Left ventricle myocardium inferior (tissue), 1 donor: ENCODE measurements at places on chromosomes 12 and 14.

- no peak for DNase-seq
These were observed 13.1 kb downstream of the KRT5 start for GRCh38 chr12:52506858-52507715.

DNA sequence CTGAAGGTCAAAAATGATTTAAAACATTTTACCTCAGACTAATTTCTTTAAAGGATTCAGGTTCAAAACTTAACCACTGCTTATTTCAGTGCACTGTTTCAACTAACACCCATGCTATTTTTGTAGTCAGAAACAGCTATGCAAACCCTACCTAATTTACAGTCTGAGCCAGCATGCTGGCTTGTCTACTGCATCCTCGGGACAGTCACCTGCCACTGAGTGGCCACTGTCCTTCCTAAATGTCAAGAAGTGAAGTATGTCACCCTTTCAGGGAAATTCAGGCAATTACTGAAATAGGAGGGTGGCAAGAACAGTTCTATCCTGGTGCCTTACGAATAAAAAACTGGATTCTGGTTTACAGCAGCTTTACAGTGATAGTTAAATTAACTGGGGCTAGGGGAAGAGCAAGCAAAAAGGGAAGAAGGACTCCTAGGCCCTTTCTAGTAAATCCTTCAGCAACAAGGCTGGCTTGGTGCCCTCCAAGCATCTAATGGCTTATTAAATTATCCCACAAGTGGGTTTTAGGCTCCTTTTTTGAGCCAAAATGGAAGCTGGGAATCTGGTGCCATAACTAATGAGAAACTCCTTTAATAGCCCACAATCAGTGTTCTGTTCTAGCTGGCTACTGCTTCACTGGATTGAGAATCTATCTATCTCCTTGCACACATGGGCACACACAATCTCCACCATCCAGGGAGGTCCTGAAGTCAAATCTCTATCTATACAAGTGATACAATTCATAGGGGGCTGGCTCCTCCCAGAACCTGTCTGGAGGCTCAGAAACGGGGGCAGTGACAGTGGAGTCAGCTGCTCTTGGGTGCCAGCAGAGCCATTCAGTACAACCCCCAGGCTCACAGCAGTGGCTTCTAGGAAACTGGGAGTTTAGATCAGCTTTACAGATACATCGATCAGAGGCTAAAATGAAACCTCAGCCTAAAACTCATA is 43.4 kb downstream of the SH2B3 start:
- no peak for DNase-seq

GRCh38 chr12:13203034-13203922 is 6.8 kb downstream of the EMP1 start:
- peak; percentile 62 for DNase-seq

DNA sequence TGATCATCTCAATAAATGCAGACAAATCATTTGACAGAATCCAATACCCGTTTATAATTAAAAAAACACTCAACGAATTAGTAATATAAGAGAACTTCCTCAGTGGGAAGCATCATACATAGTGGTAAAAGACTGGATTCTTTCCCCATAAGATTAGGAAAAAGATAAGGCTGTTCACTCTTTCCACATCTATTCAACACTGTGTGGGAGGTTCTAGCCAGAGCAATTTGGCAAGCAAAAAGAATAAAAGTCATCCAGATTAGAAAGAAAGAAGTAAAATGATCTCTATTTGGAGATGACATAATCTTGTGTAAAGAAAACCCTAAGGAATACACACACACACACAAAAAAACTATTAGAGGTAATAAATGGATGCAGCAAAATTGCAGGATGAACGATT is 38.4 kb downstream of the YEATS4 start:
- no peak for DNase-seq

GRCh38 chr14:69985463-69985862 is 106.2 kb downstream of the SMOC1 start:
- no peak for DNase-seq

- peak; percentile 49 for DNase-seq
These were observed 25.0 kb upstream of the HSPB8 start for GRCh38 chr12:119153477-119154434.

GRCh38 chr12:52925717-52926595 is 21.1 kb upstream of the KRT8 start:
- DNase-seq: no peak

- no peak for DNase-seq
These were observed 4.1 kb upstream of the DAO start for GRCh38 chr12:108875682-108876361.

DNA sequence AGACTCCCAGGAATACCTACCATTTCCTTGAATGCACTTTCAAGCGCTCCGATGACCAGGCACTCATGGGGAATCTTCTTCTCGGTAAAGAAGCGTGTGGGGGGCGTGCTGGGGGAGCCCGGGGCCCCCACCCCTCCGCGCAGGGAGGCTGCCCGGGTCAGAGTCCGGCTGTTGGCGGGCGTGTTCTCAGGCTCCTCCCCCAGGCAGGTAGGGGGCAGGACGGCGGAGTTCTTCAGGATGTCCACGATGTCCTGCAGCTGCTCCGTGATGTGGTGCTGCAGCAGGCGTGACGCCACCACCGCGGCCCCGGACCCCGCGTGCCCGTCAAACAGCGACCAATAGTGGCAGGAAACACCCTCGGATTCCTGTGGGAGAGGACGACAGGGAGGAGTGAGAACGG is 133.2 kb downstream of the PPM1H start:
- no peak for DNase-seq

- DNase-seq: peak; percentile 55
These were observed 597 bp downstream of the MLF2 start for GRCh38 chr12:6752167-6752920.

GRCh38 chr14:99229654-99230207 is 42.3 kb downstream of the BCL11B start:
- DNase-seq: no peak

DNA sequence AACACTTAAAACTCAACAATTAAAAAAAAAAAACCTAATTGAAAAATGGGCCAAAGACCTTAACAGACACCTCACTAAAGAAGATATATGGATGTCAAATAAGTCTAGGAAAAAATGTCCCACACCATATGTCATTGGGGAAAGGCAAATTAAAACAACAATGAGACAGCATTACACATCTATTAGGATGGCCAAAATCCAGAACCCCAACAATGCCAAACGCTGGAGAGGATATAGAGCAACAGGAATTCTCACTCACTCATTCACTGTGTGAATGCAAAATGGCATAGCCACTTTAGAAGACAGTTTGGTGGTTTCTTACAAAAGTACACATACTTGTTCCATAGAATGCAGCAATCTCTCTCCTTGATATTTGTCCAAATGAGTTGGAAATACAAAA is 173.7 kb downstream of the SLC25A21 start:
- DNase-seq: no peak

DNA sequence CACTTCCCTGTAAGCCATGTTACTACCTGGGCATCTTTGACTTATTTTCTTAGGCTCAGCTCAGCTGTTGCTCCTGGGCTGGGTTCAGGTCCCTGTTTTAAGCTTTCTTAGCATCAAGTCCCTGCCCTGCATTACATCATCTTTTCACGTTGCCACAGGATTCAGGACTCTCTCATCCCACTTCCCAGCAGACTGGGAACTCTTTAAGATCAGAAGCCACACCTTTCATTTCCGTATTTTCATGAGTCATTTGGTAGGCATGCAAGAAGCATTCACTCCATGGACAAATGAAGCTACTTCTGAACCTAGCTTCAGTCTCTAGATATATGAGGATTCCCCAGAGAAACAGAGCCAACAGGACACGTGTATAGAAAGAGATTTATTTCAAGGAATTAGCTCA is 726.8 kb downstream of the VRK1 start:
- DNase-seq: no peak

GRCh38 chr14:32397861-32398640 is 69.0 kb downstream of the AKAP6 start:
- no peak for DNase-seq

GRCh38 chr12:9669534-9669933 is at the start of gene CLEC2D:
CLEC2D (plus strand) TSS chr12:9669713; CDS start chr12:9669735, 22 bp downstream.
- DNase-seq: no peak

DNA sequence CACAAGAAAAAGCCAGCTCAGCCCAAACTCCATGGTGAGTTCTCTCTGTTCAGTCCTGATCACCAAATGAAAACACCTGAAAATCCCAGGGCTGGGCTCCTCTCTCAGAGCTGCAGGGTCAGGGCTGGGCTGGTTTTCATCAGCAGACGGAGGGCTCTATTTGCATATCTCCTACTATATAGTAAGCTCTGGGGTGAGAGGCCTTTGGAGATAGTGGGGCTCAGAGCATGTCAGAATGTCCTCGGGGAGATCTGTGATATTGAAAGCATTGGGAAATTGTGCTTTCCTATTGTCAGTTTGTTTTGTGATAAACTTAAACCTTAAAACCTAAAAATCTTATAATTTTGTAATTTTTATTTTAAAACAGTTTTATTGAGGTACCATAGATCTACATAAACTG is 742.6 kb downstream of the TMEM121 start:
- no peak for DNase-seq

GRCh38 chr12:102478405-102479098 is 1.8 kb downstream of the IGF1 start:
- no peak for DNase-seq

GRCh38 chr12:17918013-17918412 is 172.0 kb downstream of the RERGL start:
- DNase-seq: no peak

- no peak for DNase-seq
These were observed 43.0 kb downstream of the PDE3A start for GRCh38 chr12:20411345-20411744.

GRCh38 chr14:22882529-22883172 is 371 bp upstream of the REM2 start:
- no peak for DNase-seq

DNA sequence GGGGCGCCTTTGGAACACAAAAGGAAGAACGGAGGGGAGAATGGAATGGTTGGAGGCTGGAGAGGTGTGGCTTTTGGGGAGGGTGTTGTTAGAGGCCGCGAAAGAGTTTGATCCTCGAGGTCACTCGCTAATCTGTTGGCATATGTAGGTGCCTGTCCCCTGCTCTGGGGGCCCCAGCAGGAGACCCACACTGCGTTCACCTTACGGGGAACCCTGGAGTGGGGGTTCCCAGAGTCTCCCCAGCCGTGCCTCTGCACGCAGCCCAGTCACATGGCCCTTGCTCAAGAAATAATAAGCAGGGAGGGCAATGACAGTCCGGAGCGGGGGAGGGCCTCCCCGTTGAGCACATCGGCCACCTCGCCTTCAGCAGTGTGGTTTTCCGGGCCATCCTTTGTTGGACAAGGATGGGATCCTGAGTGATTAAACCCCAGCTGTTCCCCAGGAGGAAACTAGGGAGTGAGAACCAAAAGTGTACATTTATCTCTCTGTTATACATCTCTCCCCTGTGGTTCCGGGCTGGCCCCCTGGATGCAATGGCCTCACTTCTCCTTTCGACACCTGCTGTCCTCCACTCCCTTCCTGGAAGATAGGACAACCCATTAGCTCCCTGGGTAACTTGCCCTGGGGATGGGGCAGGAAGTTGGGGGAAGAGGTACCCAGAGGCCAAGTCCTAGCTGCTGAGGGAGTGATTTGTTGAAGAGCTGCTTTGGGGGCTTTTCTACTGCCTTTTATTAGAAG is 1.3 kb downstream of the PLEKHG3 start:
- DNase-seq: no peak

GRCh38 chr12:49564686-49565405 is 3.1 kb downstream of the MCRS1 start:
- DNase-seq: peak; percentile 49

DNA sequence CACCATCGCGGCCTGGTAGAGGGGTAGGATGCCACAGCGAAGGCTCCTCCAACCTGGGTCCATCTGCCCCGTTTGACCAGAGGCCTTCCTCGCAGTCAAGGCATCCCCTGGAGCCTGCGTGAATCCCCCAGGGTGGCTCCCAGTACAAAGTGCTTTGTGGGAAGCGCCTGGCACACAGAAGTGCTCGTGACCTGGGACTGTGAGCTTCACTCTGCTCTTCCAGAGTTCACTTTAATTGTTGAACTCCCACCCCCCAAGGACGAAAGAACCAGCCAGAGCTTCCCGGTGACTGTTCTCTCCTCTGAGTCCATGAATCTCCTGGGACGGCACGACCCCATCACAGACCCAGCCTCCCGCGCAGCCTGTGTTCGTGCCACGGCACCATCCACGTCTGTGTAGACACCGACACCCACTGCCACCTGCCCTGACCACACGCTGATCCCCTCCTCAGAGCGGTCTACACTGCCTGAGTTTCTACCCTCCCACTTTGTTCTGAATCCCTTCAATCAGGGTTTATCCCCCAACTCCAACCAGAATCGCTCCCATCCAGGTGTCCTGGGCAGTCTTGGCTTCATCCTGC is 15.9 kb downstream of the P2RX2 start:
- no peak for DNase-seq

- DNase-seq: no peak
These were observed 11.5 kb upstream of the EID3 start for GRCh38 chr12:104291867-104292524.

- no peak for DNase-seq
These were observed 54.4 kb upstream of the PRMT8 start for GRCh38 chr12:3436461-3437065.

- DNase-seq: no peak
These were observed 7.7 kb downstream of the GATC start for GRCh38 chr12:120453977-120454376.

DNA sequence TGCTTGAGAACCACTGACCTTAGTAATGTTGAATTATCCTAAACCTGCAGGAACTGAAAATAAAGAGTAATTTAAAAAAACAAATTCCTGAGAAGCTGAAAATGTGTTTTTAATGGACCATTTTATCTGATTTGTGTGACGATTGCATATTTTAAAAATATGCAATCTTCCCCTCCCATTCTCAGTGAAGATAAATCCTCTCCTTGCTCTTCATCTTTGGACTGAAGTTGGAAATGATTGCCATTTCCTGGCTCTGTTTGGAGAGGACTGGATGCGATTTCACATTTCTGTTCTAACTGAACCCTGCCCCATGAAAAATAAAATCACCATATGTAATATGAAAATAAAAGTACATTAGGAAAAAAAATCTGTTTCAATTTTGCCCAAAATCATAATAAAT is 216.3 kb downstream of the SLC6A15 start:
- no peak for DNase-seq

DNA sequence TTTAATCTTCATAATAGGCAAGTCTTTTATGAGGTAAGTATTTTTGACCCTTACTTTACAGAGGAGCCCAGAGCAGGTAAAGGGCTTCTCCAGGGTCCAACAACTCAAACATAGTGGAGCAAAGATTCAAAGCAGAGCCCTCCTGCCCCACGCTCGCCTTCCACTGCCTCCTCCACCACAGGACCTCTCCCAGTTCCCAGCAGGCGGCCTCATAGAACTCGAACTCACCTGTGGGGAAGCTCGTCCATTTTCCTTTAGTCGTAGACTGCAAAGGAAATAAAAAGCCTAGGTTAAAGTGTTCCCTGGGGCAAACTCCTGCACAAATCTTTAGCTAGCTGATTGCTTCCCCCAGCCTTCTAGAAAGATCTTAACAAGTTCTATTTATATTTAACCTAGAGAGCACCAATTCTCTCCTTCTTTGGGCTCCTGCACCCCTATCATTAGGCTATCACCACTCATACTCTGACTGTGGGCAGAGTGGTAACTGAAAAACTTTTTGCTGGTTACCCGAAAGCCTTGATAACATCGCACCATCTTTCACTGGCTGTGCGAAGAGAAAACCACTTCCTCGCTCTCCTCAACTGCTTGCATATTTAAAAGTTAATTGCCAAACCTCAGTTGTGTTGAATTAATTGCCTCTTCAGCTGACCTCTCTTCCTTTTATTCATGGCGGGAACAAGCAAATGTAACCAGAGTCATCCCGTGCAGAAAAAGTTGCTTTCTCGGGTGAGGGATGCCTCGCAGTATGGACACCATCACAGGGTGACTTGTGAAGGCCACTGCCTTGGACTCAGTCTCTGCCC is 299.6 kb downstream of the DPF3 start:
- DNase-seq: no peak
